ENCODE measurements at places on chromosomes 7 and 10.

DNA sequence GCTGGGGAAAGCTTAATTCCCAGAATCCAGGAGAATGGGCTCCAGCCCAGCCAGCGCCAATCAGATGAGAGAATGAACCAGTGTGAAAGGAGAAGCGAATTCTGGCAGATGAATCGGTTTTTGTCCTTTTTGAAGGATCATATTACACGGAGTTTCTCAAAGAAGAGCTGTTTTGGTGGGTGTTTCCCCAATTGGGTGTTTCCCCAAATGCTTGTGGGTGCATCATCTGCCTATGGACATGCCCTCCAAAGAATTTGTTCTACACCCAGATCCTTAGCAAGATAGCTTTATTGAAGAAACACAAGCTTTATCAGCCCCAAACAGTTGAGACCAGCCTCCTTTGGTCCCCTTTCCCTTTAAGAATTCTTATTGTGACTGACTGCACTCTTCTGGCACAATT is 186.5 kb upstream of the GPR26 start:
- no peak for DNase-seq

GRCh38 chr10:107433605-107434004 is 269.1 kb upstream of the SORCS1 start:
- no peak for DNase-seq

- peak; percentile 25 for DNase-seq
Measured at GRCh38 chr7:91198371-91198770, 65.9 kb upstream of the FZD1 start.

DNA sequence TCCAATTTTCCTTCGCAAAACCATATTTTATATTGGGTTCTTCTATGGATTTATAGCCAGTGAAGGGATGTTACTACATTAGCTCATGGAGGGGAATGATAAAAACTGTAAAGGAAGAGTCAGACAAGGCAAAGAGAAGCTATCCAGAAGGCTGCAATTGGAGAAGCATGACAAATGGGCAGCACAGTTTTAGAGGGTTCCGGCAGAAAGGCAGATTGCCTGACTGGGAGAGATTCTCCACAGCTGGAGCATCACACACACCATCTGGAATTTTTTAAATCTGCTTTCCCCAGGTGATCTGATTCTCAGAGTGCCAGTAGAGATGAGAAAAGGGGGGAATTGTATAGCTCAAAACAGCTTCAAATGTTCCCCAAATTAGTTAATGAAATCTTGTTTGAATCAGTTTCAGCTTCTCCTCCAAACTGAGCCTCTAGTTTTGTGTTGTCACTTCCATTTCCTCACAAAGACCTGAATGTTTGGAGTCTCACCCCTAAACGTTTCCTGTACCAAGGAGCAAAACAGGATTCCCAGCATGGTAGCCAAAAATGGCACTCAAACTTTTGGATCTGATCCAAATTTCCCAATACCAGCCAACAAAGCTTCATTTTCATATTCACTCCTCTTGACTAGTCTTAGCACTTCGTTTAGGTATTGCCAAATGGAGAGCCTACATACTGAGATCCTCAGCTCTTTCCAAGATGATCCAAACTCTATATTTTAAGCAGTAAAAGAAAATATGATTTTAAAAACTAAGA is 177.5 kb downstream of the HPSE2 start:
- no peak for DNase-seq

DNA sequence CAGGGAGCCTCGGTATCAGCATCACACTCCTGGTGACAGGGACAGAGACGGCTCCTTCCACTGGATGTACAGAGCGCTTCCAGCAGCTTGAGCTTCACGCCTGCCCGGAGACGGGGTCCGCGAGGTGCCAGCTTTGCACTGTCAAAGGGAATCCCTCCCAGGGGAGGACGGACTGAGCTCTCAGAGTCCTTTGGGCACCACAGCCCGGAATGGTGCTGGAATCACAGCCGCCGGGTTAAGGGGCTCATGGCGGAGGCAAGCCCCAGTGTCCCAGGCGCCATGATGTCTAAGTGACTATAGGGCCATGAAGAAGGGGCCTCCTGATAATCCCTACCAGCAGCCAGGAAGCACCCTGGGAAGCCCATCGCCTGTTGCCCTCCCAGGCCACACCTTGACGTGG is 41.4 kb downstream of the PTPRN2 start:
- no peak for DNase-seq

- DNase-seq, result no peak
Measured at GRCh38 chr7:63900394-63901203, 98.0 kb upstream of the ZNF722 start.

DNA sequence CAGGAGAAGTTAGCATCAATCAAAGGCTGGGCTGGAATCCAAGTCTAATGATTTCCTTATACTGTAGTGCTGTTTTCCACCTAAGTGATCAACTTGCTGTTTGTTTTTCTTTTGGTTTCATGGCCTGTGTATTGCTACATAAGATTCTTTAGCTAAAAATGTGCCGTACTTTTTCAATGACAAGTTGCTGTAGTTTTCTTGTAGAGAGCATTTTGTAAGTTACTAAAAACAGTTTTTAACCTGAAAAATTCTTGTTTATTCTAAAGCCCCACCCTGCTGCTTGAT is 1.3 kb downstream of the HELLS start:
- no peak for DNase-seq

DNA sequence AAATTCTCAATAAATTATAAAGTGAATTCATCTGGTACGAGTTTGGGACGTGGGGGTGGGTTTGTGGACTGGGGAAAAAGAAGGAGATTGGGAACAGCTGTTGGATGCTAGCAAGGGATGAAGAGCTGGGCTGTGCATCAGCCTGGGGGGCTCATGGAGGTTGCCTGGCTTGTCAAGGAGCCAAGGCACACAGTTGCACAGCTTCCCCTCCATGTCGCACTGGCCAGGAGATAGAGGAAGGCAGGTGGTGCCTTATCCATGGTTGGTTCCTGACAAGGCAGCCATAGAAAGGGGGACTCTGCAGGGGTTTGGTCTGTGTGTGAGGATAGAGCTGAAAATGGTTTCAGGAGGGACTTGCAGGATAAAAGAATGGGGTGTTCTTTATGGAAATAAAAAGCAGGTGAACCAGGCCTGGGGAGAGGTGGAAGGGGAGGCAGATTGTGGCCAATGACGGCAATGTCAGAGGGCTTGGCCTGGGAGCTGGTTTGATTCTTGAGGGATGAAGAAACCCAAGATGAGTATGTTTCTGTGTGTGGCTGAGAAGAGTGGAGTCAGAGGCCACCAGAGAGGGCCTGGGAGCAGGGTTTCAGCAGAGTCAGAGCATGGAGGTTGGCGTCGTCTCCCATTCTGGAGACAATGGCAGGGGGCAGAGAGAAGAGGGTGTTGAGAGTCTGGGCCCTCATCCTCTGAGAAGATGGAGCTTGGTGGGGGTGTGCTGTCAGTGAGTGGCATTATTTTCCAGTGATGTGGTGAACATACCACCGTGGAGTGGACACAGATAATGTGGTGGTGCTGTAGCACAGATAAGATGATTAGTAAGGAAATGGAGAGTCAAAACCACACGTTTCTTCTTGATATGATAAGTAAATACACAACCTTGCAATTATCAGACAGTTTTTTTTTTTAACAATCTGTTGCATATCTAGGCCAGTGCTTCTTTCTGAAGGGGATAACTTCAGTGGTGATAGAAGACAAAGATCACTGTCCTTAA is 108.2 kb downstream of the PTPN20 start:
- no peak for DNase-seq

- DNase-seq, result no peak
Measured at GRCh38 chr10:34473174-34474008, 341.7 kb downstream of the PARD3 start.

DNA sequence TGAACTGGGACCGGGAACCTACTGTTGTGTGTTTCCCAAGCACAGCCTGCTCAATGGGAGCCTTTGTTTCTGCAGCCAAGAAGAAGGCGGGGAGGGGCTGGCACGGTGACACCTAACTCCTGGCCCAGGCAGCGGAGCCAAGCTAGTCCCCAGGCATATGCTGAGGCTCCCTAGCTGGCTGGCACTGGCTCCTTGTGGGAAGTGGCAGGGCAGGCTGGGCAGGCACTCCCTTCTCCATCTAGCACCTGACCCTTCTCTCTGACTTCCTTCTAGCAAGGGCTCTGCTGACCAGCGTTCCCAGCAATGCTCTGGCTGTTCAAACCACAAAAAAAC is 325.0 kb downstream of the PLXNA4 start:
- DNase-seq, result no peak

DNA sequence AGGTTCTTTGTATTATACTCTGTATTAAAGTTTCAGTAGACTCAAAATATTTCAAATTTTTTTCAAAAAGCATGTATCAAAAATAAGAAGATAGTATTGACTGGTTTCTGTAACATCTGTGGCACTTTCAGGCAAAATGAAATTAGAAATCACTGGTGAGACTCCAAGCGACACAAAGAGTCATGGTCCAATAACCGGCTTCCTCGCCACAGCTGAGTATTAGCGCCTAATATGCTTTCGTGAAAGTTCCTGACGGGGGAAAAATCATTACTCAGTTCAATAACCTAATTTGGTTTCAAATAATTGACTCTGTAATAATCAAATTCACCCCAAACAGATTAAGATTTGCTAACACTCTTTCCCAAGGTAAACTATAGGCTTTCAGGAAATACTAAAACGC is 13.4 kb downstream of the TMEM209 start:
- no peak for DNase-seq

GRCh38 chr7:40243076-40243475 is 108.3 kb downstream of the SUGCT start:
- DNase-seq, result peak; percentile 23

- no peak for DNase-seq
Measured at GRCh38 chr10:33521062-33521461, 186.6 kb upstream of the NRP1 start.

DNA sequence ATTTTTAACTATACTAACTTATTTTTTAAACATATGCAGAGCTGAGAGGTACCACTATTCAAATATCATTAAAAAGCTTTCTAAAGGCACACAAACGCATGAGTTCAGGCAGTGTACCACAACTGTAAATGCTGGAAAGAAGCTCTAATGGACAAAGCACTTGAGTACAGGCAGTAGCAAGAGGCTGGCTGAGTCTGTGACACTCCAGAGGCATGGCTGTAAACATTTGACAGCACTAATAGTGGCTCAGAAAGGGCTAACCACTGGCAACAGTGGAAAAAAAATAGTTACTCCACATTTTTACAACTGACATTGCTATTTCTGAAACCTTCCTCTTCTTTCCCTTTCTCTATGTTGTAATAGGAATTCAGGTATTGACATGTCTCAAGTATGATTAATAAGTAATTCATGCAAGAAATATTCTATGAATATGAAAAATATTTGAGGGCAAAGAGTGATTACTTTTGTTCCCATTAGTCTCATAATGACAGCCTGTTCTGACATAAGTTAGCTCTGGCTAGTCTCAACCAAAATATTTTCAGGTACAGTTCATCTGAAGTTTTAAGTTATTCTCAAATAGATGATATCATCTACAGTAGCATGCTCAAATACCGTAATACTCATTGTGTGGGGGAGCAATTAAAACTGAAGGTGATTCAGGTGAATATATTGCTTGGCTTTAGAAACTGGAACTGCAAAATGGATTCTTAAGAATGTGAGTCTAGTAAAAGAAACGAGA is 324.0 kb upstream of the POT1 start:
- DNase-seq, result no peak

Data from HCEC 1CT (cell line).